H9 (cell line): ENCODE measurements at places on chromosomes 1 and 21.

- DNase-seq, result no peak
These were observed 20.0 kb downstream of the SCYL3 start for GRCh38 chr1:169873582-169874199.

DNA sequence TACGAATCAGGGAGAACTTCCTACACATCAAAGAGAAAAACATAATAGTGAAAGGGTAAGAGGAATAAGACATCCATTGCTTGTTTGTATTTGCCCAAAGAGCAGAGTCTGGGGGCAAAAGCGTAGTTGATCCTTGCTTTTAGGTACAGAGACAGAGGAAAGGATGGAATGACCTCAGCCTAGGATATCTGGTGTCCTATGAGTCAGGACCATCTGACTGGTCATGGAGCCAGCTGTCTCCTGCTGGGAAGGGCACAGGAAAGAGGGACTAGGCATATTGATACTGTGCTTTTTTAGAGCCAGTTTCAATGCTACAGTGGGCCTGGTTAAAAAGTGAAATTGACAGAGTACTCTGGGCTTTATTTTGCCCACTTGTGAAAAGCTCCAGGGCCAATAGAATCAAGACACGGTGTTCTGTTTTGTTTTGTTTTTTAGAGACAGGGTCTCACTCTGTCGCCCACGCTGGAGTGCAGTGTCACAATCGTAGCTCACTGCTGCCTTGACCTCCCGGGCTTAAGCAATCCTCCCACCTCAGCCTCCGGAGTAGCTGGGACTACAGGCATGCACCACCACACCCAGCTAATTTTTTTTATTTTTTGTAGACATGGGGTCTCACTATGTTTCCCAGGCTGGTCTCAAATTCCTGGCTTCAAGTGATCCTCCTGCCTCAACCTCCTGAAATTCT is 3.2 kb downstream of the PLEKHO1 start:
- no peak for DNase-seq

DNA sequence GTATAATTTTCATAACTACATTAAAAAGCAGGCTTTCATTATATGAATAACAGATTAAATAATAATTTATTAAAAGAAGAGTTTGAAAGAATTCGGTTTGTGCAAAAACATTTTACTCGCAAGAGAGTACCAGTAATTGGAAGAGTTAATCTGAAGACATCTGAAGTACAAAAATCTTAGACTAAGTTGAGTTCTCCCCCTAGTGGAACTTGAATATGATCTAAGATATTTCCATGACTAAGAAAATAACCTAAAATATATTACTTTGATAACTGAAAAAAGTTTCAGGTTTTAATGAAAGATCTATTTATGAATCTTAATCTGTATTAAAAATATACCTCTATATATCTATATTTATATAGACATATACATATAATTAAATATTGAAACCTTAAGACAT is 112.5 kb upstream of the GFI1 start:
- DNase-seq, result no peak

DNA sequence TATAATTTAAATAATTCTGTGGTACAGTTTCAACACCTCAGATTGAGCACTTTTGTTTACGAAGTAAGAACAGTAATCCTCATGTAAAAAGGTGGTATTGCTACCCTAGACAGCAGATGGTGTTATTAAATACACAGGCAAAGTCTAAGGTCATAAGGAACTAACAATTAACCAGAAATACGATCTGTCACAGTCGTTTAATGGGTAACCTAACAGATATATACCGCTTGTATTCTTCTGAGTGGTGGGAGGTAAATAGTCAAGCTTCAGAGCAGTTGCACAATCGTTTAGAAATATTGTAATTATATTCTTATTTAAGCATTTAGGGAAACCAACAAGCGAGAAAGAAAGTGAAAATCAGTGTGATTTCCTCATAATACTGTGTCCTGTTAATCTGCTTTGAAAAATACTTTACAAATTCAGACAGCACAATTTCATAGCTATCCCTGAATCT is 9.8 kb upstream of the IRF2BP2 start:
- DNase-seq, result no peak

DNA sequence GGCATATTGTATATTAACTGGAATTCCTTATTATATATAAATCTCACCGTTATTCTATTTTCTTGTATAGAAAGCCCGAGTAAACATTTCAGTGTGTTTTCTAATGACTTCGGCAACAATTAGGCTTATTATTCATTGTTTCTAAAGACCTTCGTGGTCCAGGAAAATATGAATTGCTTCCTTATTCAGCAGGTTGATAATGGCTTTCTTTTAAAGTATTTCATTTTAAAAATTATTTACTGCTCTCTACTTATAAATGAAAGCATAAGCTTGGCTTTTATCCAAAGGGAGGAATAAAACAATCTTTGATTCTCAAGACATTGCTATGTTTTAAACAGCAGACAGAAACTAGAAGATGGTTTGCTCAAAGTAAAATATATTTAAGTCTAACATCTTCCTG is 198.4 kb upstream of the RGS18 start:
- no peak for DNase-seq

DNA sequence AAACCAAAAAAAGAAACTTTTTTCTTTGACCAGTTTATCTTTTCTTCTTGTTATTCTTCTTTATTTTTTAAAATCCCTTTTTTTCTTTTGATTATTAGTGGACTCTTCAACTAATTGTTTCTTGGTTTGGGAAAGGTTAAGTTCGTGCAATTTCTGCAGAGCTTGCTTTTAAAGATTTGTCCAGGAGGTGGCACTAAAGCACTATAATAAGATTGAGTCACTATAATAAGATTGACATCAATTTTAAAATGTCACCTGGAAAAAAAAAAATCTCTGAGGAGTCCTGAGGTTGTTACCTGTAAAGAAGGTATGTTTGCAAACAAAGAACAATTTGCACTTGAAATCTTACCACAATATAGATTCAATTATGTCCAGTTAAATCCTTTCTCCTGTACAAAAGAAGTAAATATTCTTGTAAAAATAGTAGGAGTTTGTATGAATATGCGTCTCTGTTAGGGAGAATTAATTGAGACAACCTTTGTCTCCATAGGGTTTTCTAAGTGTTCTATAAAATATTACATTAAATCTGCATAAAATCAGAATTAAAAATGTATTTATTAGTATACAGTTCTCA is 166.7 kb downstream of the ADGRL4 start:
- no peak for DNase-seq

DNA sequence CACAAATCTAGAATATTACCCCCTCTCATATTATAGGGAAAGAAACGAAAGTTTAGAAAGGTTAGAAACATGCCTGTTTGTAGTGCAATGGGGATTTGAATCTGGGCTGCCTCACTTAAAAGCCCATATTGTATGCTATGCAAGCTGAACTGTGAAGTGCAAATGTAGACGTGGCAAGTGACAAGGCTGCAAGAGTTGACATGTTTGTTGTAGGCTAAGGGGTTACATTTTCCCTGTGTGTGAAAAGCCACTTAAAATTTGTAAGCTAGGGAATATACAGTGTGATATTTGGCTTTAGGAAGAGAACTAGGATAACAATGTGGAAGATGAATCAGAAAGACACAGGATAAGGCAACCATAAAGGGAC is 29.0 kb downstream of the WDR26 start:
- DNase-seq, result no peak

DNA sequence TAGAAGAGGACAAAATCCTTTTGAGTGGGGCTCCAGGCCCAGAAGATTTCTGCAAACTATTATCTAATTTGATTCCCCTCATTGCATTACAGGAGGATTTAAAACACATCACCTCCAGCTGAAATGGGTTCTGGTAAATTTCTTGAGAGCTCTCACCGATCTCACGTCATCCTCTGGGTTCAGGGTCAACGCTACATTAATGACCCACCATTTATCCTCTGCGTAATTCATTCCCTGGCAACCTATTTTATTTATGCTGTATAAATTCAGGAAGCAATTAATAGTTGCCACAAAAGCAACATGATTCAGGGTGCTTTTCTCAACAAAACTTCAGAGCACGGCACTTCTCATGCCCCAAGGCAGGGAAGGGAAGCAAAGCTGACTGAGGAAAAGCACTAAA is 38.9 kb downstream of the LMX1A start:
- no peak for DNase-seq

GRCh38 chr1:24125456-24125855 is 13.5 kb upstream of the MYOM3 start:
- DNase-seq, result no peak

DNA sequence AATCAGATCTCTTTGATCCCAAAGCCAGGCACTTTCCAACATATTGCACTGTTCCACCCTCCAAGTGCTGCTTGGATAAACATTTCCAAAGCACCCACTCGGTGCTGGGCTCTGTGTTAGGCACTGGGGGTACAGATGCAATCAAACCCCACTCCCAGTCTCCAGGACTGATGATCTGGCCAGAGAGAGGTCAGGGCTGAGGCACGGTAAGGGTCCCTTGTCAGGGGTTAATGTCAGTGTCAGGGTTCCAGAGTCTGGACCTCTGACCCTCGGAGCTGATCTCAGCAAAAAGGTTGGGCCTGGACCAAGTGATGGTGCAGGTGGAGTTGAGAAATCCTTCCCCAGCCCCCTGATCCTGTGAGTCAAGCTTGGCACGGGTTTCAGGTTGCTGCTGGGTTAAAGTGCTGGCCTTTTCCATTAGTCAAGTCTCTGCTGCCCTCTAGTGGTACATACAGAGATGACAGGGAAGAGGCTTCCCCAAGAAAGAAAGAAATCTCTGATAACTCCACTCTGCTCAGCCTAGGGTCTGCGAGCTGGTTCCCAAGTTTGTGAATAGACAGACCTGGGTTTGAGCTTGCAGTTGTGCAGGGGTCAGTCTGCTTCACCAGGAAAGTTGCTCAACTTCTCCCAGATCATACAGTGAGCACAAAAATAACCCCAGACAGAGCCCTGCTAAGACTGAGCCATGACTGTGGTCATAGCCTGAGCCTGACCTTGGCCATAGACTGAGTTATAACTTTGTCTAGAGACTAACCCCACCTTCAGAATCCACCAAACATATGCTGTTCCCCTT is 74.6 kb downstream of the DMRTA2 start:
- DNase-seq, result peak; percentile 69
